Endothelial cell (in vitro differentiated cells): ENCODE measurements at places on chromosomes 2 and 18. TPM values are rescaled to one million over a fixed set of nuclear protein-coding genes. Genes with fewer than 3 reads are reported as not detected.

The NT5C1B gene
- not detected for total RNA-seq

The ARHGAP15 gene
- total RNA-seq: not detected

The PAX3 gene
- total RNA-seq: 16.5 TPM

The NTSR2 gene
- total RNA-seq: not detected

The TEX44 gene
- total RNA-seq: not detected

GRCh38 chr2:85523903-85524335 lies 15.0 kb upstream of the MAT2A start:
- no peak overlapping the region for H3K27ac ChIP-seq
- no peak for DNase-seq
- no peak overlapping the region for H3K4me3 ChIP-seq
- peaks cover 2% of the 10 kb centered on the region for H3K27me3 ChIP-seq

DNA sequence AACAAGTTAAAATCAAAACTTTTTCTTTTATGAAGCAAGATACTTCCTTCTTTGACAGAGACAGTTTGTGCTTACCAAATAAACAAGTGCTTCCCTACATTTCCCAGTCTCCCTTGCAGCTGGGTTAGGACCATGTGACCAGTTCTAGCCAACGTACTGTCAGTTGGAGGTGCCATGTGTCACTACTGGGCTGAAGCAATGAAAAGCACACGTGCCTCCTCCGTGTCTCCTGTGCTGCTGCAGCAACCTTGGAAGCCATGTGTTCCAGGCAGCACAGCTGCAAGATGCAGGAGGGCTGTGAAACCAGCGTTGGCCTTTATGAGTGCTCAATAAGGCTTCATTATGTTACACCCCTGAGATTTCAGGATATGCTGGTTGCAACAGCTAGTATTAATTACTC lies 93.2 kb downstream of the DHRS9 start:
- H3K36me3 ChIP-seq: no peaks in the 10 kb centered on the region
- no peaks in the 10 kb centered on the region for H3K27me3 ChIP-seq
- no peak for DNase-seq
- no peak overlapping the region for H3K4me3 ChIP-seq
- no peak overlapping the region for H3K27ac ChIP-seq

DNA sequence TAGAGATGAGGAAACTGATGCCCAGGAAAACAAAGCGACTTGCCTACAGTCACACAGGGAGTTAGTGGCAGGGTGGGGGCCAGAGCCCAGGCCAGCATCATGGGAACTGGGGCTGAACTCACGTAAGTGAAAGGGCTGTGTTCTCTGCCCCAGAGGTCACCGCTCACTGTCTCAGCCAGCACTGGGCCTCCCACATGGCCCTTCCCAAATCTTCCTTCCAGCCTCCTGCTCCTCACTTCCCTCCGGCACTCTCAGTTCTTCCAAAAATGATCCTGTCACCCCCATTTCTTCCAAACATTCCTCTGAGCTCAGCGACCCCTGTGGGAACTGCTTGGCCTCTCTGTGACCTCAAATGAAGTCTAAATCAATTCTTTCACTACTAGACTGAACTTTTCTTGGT lies 90.5 kb upstream of the TMEM247 start:
- peaks cover 7% of the 10 kb centered on the region for H3K4me1 ChIP-seq
- peak overlapping the region; percentile 44 for H3K27ac ChIP-seq
- H3K36me3 ChIP-seq: peaks cover 33% of the 10 kb centered on the region
- DNase-seq: no peak
- peaks cover 26% of the 10 kb centered on the region for H3K27me3 ChIP-seq
- peak overlapping the region; percentile 52 for H3K4me3 ChIP-seq

DNA sequence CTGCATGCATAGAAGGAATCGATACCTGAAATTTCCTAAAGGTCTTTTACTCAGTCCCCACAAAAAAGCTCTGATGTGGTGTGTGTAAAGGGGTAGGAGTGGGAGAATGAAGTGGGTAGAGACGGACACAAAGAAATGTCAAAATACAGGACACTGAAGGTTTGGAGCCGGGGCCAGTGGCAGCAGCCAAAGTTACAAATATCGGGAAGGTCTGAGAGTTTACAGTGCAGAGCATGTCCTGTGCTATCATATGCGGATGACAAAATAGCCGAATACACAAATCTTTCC lies 89.9 kb upstream of the STON1 start:
- H3K27ac ChIP-seq: peak overlapping the region; percentile 98
- peaks cover 6% of the 10 kb centered on the region for H3K4me1 ChIP-seq
- no peaks in the 10 kb centered on the region for H3K27me3 ChIP-seq
- peak overlapping the region; percentile 92 for H3K4me3 ChIP-seq

DNA sequence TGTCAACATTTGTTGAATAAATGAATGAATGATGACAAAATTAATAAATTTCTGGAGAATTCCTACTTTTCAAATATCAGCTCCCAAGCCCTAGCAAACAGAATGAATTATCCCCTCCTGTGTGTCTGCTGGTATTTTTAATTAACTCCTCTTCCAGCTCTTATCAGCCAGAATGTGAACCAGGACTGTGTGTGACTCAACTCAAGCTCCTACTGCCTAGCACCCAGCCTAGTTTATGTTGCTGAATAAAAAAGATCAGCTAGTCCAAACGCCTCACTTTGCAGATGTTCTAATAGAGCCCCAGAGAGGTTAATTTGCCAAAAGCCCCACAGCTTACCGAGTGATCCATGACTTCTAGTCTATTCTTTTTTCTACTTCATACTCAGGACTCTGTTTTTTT lies 50.3 kb downstream of the RABL2A start:
- H3K4me1 ChIP-seq: peaks cover 3% of the 10 kb centered on the region
- H3K27me3 ChIP-seq: peaks cover 2% of the 10 kb centered on the region
- DNase-seq: no peak

DNA sequence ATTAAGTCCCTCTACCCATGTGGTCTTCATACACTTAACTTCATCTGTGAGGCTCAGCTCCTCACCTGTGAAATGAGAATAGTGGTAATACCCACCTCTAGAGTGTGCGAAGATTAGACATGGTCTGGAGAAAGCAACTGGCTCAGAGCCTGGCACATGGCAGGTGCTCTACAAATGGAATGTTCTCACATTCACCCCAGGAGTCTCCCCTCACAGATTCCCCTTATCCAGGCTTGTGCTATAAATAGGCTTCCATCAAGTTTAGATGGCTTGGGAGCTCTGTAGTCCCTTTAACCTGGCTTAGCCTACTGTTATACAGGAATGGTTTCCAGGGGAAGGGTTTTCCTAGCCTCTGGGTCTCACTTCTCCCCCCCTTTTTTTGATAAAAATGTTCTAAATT lies 455.9 kb downstream of the RNF144A start:
- H3K27me3 ChIP-seq: peaks cover 6% of the 10 kb centered on the region
- no peak overlapping the region for H3K4me3 ChIP-seq
- peaks cover 3% of the 10 kb centered on the region for H3K4me1 ChIP-seq
- H3K36me3 ChIP-seq: peaks cover 9% of the 10 kb centered on the region

GRCh38 chr18:42048158-42048557 lies 93.1 kb downstream of the PIK3C3 start:
- no peak overlapping the region for H3K27ac ChIP-seq
- H3K27me3 ChIP-seq: peaks cover 2% of the 10 kb centered on the region
- H3K4me3 ChIP-seq: no peak overlapping the region

DNA sequence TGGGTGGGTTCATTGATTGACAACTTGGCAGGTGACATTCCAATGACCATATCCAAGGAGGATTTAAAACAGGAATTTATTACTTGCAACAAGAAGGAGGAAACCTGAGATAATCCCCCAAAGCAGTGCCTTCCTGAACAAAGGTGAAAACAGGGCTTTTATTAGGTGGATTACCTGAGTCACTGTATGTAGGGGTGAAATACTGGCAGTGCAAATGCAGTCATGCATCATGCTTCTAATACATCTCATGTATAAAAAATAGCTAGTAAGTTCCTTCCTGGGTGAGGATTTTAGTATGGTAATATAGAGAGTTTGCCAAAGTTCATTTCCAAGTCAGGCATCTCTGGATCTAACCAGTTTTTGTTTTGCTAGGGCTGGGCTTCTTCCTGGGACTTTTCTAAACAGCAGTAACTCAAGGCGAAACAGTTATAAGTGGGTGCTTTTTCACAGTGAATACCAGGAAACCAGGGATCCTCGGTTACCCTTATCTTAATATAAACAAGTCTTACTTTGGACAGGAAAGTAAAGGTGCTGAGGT lies 583.4 kb upstream of the LRRTM1 start:
- H3K27ac ChIP-seq: no peak overlapping the region
- no peaks in the 10 kb centered on the region for H3K36me3 ChIP-seq
- no peak for DNase-seq
- peaks cover 2% of the 10 kb centered on the region for H3K27me3 ChIP-seq
- peaks cover 4% of the 10 kb centered on the region for H3K4me1 ChIP-seq

DNA sequence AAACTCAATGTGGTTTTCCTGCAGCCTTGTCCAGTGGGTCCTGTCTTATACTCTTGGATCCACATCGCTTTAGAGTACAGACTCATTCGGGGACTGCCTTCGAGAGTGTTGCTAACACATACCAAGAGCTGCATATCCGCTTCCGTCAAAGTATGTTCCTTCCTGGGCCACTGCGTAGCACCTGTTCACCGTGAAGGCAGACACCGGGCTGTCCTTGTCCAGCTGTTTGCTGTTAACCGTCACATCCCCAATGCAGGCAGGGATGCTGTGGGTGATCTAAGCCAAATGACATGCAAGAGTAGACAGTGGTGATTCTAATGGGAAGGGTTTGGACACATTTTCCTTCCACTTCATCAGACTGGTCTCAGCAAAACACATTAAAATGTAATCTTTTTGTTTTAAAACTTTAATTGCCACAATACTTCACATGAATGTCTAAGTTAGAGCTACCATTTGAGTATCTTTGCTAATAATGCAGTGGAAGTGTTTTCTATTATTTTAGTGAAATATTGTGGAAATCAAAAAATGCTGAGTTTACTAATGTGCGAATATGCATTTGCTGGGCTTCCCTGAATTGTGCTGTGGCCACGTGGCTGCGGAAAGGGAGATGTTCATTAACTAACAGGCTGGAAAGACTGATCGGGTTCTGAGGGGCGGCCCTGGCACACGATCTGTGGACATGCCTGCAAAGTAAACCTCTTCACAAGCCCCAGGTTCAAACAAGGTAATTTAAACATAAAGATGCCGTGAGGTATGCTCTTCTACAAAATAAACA lies 169.1 kb downstream of the LAMA1 start:
- H3K36me3 ChIP-seq: peaks cover 3% of the 10 kb centered on the region
- H3K4me3 ChIP-seq: no peak overlapping the region
- peaks cover 8% of the 10 kb centered on the region for H3K27me3 ChIP-seq

DNA sequence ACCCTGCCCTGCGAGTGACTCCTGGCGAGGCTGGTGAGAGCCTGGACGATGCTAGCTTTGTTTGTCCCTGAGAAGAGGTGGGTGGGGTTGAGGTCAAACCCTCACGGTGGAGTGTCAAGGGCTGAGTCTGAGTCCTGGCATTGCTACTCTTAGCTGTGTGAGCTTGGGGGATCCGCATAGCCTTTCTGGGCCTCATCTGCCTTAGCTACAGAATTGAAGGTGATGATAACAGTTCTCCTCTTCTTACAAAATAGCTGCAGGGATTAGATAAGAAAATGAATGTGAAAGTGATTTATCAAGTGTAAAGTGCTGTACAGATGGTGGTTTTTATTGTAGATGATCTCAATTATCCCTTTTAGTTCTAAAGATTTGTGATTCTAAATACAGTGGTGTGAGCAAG lies 144.6 kb downstream of the LPIN1 start:
- peaks cover 2% of the 10 kb centered on the region for H3K27me3 ChIP-seq
- H3K36me3 ChIP-seq: peaks cover 6% of the 10 kb centered on the region
- no peak overlapping the region for H3K4me3 ChIP-seq
- DNase-seq: no peak

DNA sequence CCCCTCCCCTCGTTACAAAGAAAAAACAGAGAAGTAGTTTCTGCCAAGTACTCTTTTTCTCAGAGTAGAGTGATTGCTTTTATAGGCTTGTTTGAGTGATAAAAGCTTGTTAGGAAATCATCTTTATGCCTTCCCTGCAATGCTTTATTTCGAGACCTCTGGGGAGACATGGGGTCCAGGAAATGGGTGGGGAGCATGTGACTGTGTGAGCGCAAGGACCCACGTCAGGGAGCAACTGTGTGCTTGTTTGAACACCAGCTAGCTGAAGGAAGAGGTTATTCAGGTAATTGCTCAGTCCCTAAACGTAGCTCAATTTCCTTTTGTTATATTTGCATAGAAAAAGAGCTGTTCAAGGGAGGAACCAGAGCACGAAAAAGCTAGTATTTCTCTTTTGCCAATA lies 187.3 kb downstream of the FAM210A start:
- peaks cover 25% of the 10 kb centered on the region for H3K4me1 ChIP-seq
- no peaks in the 10 kb centered on the region for H3K27me3 ChIP-seq
- peak overlapping the region; percentile 62 for H3K27ac ChIP-seq
- DNase-seq: no peak
- H3K36me3 ChIP-seq: no peaks in the 10 kb centered on the region

- H3K4me3 ChIP-seq: no peak overlapping the region
- no peaks in the 10 kb centered on the region for H3K27me3 ChIP-seq
- no peak overlapping the region for H3K27ac ChIP-seq
- peaks cover 3% of the 10 kb centered on the region for H3K4me1 ChIP-seq
- DNase-seq: no peak
- H3K36me3 ChIP-seq: no peaks in the 10 kb centered on the region
These were observed 448.1 kb upstream of the SMIM21 start for GRCh38 chr18:75875559-75875958.

DNA sequence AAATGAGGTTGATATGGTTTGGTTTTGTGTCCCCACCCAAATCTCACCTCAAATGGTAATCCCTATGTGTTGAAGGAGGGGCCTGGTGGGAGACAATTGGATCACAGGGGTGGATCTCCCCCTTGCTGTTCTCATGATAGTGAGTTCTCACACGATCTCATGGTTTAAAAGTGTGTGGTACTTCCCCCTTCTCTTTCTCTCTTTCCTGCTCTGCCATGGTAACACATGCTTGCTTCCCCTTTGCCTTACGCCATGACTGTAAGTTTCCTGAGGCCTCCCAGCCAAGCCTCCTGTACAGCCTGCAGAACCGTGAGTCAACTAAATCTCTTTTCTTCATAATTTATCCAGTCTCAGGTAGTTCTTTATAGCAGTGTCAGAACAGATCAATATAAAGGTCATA lies 24.7 kb upstream of the FAM124B start:
- H3K4me1 ChIP-seq: no peaks in the 10 kb centered on the region
- H3K27ac ChIP-seq: no peak overlapping the region
- peaks cover 24% of the 10 kb centered on the region for H3K36me3 ChIP-seq
